Activated T-helper 2 cell treated with anti-CD3 and anti-CD28 coated beads, Interferon-gamma antibody, Interleukin-2, Interleukin-4, amounts not matched to agents 10 μg/mL and 5 μg/mL and 100 μg/mL, durations not matched to agents 14 hours and 24 hours and 36 hours (primary cell): ENCODE measurements at places on chromosomes 2 and 18.

DNA sequence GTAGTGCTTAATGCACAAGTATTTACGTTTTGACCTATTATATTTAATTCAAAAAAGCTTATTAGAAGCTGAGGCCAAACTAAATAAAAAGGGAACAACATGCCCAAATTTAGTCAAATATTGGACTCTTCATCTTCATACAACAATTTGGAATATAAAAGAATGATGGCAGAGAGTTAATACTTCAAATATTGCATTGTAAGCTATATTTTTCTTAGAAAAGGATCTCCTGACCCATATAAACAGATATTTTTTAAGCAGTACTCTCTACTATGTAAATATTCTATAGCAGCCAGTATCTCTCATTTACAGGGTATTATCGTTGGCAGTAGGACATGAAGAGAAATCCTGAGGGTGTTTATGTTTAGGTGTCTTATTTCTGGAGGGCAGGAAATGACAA is 531.2 kb downstream of the NYAP2 start:
- H3K4me3 ChIP-seq = no peak overlapping the region
- no peaks in the 10 kb centered on the region for H3K4me1 ChIP-seq
- no peak overlapping the region for H3K27ac ChIP-seq
- no peak for DNase-seq
- no peaks in the 10 kb centered on the region for H3K36me3 ChIP-seq
- no peaks in the 10 kb centered on the region for H3K27me3 ChIP-seq

DNA sequence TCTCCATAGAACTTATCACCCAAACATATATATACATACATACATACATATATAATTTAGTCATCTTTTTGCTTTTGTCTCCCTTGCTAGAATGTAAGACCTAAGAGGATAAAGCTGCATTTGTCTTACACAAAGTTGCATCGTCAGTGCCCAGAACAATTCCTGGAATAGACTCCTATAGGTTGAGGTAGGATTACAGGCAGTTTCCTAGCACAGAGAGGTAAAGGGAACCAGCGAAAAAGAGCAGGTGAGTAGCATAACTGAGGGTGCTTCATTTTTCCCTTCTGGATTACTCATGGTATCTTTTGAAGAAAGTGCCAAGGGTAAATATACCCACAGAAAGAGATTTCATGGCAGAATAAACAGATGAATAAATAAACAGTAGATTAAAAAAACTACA is 68.1 kb upstream of the AMMECR1L start:
- no peaks in the 10 kb centered on the region for H3K27me3 ChIP-seq
- H3K27ac ChIP-seq = no peak overlapping the region
- no peak overlapping the region for H3K4me3 ChIP-seq
- H3K4me1 ChIP-seq = peaks cover 7% of the 10 kb centered on the region

DNA sequence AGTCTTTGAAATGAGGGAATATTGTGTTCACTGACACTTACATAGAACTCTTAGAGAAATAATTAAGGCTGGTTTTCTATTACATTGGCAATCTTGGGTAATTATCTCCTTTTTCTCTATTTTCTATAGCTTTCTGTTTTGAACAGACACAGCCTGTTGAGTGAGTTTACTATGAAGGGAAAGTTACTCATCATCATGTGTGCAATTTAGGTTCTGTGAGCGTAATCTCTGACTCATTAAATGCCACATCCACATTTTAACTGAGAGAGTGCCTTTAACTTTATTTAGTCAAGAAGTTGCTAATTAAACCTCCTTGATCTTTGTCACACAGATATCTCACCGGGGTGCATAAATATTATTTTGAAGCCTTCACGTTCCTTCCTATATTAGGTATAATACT is 174.0 kb upstream of the SLC8A1 start:
- no peaks in the 10 kb centered on the region for H3K4me1 ChIP-seq
- no peak for DNase-seq
- H3K36me3 ChIP-seq = no peaks in the 10 kb centered on the region
- H3K27ac ChIP-seq = no peak overlapping the region

- H3K36me3 ChIP-seq = no peaks in the 10 kb centered on the region
- peaks cover 1% of the 10 kb centered on the region for H3K4me1 ChIP-seq
- H3K27me3 ChIP-seq = peaks cover 2% of the 10 kb centered on the region
- no peak overlapping the region for H3K4me3 ChIP-seq
- DNase-seq = no peak
- no peak overlapping the region for H3K27ac ChIP-seq
Observed at GRCh38 chr2:189104934-189105333, 74.6 kb downstream of the COL5A2 start.

GRCh38 chr18:32548688-32549087 is 78.0 kb upstream of the GAREM1 start:
- H3K4me3 ChIP-seq = no peak overlapping the region
- H3K36me3 ChIP-seq = no peaks in the 10 kb centered on the region
- no peaks in the 10 kb centered on the region for H3K4me1 ChIP-seq
- H3K27ac ChIP-seq = no peak overlapping the region
- H3K27me3 ChIP-seq = peaks cover 25% of the 10 kb centered on the region

DNA sequence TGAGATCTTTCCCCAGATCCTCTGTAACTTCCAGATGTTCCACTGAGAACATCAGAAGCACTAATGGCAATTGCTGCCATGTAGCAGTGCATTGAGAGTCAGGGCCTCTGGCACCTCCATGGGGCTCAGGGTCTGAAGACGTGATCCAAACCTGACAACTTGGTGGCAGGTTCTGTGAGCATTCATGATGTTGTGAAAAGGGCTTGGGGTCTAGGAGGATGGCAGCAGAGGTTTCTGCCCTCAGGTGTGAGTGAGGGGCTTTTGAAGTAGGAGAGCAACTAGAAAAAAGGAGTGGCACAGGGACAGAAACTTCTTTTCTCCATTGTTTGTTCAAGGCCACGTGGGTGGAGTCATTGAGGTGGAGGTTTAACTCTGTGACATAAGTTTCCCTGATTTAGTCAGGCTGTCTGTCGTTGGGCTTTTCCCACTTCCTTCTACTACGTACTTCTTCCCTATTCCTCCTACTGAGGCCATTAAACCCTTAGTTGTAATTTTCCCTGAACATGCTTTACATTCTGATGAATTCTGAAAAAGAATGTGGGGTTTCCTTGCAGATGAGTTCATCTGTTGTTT is 13.1 kb downstream of the CFLAR start:
- peak overlapping the region; percentile 90 for H3K4me3 ChIP-seq
- peaks cover 58% of the 10 kb centered on the region for H3K4me1 ChIP-seq
- no peak for DNase-seq
- H3K27me3 ChIP-seq = no peaks in the 10 kb centered on the region

- no peaks in the 10 kb centered on the region for H3K27me3 ChIP-seq
- DNase-seq = no peak
- H3K4me3 ChIP-seq = no peak overlapping the region
- no peaks in the 10 kb centered on the region for H3K36me3 ChIP-seq
- H3K27ac ChIP-seq = no peak overlapping the region
Observed at GRCh38 chr2:220212296-220213080, 585.1 kb downstream of the SLC4A3 start.

DNA sequence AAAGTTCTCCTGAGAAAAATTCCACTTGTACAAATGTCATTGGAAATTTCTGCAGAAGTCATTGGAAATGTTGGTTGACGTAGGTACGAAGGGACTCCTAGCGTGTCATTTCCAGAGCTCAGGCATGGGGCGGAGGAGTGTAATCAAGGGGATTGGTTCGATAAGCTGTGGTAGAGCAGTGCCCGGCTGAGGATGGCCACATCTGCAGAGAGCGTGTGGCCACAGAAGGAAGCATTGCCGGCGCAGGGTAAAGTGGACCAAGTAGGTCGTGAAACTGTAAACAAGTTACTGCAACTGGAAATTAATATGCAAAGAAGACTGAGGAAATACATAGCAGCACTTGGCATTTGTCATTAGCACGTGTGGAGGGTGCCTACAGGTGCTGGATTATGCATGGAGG is 101.8 kb downstream of the DGKD start:
- H3K4me1 ChIP-seq = no peaks in the 10 kb centered on the region
- peaks cover 36% of the 10 kb centered on the region for H3K36me3 ChIP-seq

GRCh38 chr2:209767316-209767715 is 4.3 kb upstream of the UNC80 start:
- H3K4me1 ChIP-seq = no peaks in the 10 kb centered on the region
- DNase-seq = no peak
- H3K4me3 ChIP-seq = no peak overlapping the region
- H3K27ac ChIP-seq = no peak overlapping the region
- H3K36me3 ChIP-seq = no peaks in the 10 kb centered on the region

- no peak overlapping the region for H3K4me3 ChIP-seq
- no peaks in the 10 kb centered on the region for H3K4me1 ChIP-seq
Observed at GRCh38 chr18:24270937-24271380, 126.7 kb downstream of the OSBPL1A start.

GRCh38 chr2:131027566-131028528 is 65.4 kb downstream of the FAM168B start:
- H3K4me3 ChIP-seq = no peak overlapping the region
- DNase-seq = peak; percentile 5
- no peaks in the 10 kb centered on the region for H3K36me3 ChIP-seq
- H3K4me1 ChIP-seq = no peaks in the 10 kb centered on the region

DNA sequence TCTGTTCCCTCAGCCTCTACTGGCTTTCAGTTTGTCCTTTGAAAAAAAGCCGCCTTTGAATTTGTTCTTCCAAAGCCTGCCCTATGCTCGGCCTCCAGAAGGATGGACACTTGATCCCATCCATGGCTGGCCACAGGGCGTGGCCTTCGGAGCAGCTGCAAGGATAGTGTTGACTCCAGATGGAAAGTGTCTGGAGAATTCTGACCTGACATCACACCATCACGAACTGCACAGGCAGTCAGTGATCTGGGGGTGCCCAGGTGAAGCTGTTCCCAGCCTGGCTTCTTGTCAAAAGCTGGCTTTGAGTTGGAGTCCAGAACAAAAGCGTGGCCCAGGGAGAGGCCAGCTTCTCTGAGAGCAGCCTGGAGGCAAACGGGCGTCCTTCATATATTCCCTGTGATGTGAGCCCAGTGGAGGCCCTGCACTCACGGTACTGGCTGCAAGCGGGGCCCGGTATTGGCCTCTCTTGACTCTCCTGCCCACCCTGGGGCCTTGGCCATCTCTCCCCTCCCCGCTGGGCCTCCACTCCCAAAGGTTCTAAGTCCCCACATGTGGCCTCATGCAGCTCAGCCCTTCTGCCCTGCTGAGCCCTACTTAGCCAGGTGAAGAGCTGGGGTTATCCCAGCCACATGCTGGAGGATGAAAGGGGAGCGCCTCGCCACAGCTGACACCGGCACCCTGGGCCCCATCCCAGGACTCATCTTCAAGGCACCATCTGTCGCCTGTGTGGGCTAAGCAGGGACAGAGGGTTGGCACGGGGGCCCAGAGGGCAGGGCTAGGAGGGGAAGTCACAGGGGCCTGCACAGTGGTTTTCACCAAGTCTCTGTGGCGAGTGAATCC is 20.4 kb upstream of the ATOH8 start:
- H3K4me1 ChIP-seq = peaks cover 9% of the 10 kb centered on the region
- DNase-seq = no peak
- H3K4me3 ChIP-seq = no peak overlapping the region
- H3K27ac ChIP-seq = no peak overlapping the region

- peaks cover 7% of the 10 kb centered on the region for H3K27me3 ChIP-seq
- no peak overlapping the region for H3K4me3 ChIP-seq
- H3K27ac ChIP-seq = no peak overlapping the region
Observed at GRCh38 chr2:10017313-10017941, 25.9 kb upstream of the KLF11 start.

DNA sequence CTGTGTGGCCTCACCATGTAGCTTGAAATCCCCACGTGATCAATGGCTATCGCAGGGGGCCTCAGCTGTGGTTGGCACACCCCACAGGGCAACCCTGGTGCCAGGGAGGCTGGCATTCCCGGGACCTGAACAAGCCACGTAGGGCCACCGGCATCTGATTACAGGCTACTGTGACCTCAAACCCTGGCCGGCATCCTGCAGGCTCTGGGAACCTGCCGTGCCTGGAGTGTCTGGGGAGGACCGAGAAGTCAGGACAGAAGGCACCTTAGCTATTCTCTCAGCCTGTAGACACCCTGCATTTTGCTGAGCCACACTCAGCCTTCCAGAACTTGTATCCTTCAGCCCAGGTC is 213.0 kb downstream of the GLI2 start:
- no peaks in the 10 kb centered on the region for H3K27me3 ChIP-seq
- H3K27ac ChIP-seq = no peak overlapping the region
- H3K4me3 ChIP-seq = no peak overlapping the region
- no peak for DNase-seq

DNA sequence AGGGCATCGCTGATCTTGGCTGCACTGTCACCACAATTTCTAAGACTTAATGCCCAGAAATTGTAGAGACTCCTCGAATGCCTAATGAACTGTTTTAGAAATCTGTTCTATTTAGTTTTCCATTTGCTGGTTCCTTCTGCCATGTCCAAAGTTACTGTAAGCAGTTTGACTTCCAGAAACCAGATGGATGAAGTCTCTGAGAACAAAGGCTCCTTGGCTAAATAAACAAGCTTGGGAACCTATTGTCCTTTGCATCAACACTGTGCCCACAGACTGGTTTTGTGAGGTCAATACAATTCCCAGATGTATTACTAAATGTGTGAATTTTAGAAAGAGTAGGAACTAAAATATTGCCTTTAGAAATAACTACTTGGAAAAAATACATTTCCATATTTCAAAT is 600.2 kb downstream of the NYAP2 start:
- H3K36me3 ChIP-seq = no peaks in the 10 kb centered on the region
- H3K4me1 ChIP-seq = no peaks in the 10 kb centered on the region
- DNase-seq = no peak
- H3K27me3 ChIP-seq = no peaks in the 10 kb centered on the region
- H3K4me3 ChIP-seq = no peak overlapping the region

- H3K4me1 ChIP-seq = peaks cover 5% of the 10 kb centered on the region
- H3K27ac ChIP-seq = no peak overlapping the region
- no peak overlapping the region for H3K4me3 ChIP-seq
- DNase-seq = no peak
- H3K36me3 ChIP-seq = no peaks in the 10 kb centered on the region
- peaks cover 60% of the 10 kb centered on the region for H3K27me3 ChIP-seq
Observed at GRCh38 chr2:66578054-66578686, 143.2 kb downstream of the MEIS1 start.

GRCh38 chr2:233349005-233349998 is 5.0 kb upstream of the DGKD start:
- no peak for DNase-seq
- no peaks in the 10 kb centered on the region for H3K36me3 ChIP-seq
- peaks cover 5% of the 10 kb centered on the region for H3K27me3 ChIP-seq
- peaks cover 31% of the 10 kb centered on the region for H3K4me1 ChIP-seq

DNA sequence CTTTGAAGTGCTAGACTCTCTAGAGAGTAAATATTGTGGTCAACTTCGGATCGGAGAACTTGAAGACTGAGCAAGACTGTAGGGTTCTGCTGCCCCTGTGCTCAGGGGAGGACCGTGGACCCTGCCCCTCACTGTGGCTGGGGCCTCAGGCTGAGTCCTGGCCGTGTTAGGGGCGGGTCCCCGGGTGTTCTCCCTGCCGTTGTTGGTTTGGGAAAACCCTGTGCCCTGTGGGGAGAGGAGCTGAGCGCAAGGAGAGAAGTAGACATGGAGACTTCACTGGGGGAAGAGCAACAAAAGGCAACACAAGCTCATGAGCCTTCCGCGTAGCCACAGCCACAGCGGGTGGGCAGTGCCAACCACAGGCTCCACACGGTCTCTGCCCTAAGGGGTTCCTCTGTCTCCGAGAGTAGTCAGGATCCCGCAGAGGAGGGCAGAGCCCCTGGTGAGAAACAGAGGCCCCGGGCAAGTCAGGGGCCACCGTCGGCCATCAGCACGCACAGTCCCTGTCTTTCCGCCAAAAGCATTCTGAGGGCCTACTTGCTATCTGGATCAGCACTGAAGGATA is 53.1 kb downstream of the NTSR2 start:
- no peaks in the 10 kb centered on the region for H3K27me3 ChIP-seq
- no peaks in the 10 kb centered on the region for H3K36me3 ChIP-seq
- no peak overlapping the region for H3K27ac ChIP-seq
- DNase-seq = no peak
- H3K4me1 ChIP-seq = no peaks in the 10 kb centered on the region
- H3K4me3 ChIP-seq = no peak overlapping the region
